ENCODE measurements at places on chromosomes 11 and 22. TPM values are rescaled to one million over a fixed set of nuclear protein-coding genes. Genes with fewer than 3 reads are reported as not detected.

The MUC5AC gene
- not detected for polyA plus RNA-seq

The LRRN4CL gene
- polyA plus RNA-seq = 2.6 TPM

The MISFA gene
- polyA plus RNA-seq = 0.77 TPM

The TMPRSS13 gene
- not detected for polyA plus RNA-seq

The FDXACB1 gene
- 0.81 TPM for polyA plus RNA-seq

The PTPRCAP gene
- polyA plus RNA-seq = 0.27 TPM

The NOX4 gene
- polyA plus RNA-seq = 7.0 TPM

The OR51E1 gene
- polyA plus RNA-seq = not detected

The DTX4 gene
- 1.2 TPM for polyA plus RNA-seq

The GSTT2B gene
- polyA plus RNA-seq = 3.6 TPM

The OPCML gene
- polyA plus RNA-seq = 2.0 TPM

The TPP1 gene
- 77.6 TPM for polyA plus RNA-seq

The ENTHD1 gene
- not detected for polyA plus RNA-seq

The SLC15A3 gene
- 14.1 TPM for polyA plus RNA-seq

The NLRP6 gene
- polyA plus RNA-seq = not detected

The SOX6 gene
- polyA plus RNA-seq = 1.9 TPM

The GAS2L1 gene
- polyA plus RNA-seq = 17.0 TPM

The ROBO4 gene
- polyA plus RNA-seq = 0.26 TPM

Data from BJ (cell line).